ENCODE measurements at places on chromosomes 7 and 10.

GRCh38 chr7:120838281-120838682 lies 19.7 kb downstream of the TSPAN12 start:
- DNase-seq: no peak

- DNase-seq: no peak
Measured at GRCh38 chr10:121511943-121512342, 86.3 kb downstream of the FGFR2 start.

DNA sequence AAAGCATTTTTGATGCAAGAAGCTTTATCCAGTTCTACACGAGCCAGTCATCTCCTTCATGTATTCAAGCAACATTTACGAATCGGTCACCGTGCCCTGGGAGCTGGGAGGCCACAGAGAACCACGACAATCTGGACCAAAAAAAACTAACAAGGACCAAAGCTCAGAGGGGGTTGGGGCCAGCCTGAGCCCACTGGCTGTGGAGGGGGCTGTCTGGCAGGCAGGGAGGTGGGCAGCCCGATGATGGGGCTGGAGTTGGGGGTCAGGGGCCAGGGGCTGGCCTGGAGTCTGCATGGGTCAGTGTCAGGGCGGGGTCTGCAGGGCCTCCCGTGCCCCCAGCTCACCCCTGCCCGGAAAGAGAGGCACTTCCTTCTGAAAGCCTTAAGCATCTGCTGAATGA lies 12.5 kb upstream of the GRIFIN start:
- DNase-seq: no peak

DNA sequence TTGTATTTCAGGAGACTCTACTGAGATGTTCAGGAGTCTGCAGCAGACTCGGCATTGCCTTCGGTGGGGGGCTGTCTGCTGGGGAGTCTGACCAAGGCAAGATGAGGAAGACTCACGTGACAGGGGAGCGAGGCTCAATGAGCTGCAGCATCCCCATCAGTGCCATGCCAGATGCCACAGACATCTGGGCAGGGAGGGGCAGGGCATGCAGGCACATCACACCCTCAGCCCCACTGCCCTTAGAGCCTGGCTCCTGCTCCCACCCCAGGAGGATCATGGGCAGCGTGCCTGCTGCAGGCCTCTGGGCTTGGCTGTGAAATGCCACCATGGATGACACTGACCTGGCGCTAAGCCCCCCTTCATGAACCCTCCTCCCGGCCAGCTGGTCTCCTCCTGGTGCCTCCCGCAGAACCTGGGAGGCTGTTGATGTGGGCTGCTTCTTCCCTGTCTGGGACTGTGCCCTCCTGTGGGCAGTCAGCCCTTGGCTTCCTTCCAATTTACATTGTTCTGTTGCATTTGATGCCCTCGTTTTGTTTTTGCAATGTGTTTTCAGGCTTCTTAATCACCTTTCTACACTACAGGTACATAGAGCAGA lies 235.0 kb downstream of the PAXIP1 start:
- DNase-seq: no peak

- no peak for DNase-seq
Measured at GRCh38 chr10:131448883-131449282, 137.4 kb upstream of the TCERG1L start.

- DNase-seq: no peak
Measured at GRCh38 chr7:141231018-141231792, 157.3 kb downstream of the TMEM178B start.

DNA sequence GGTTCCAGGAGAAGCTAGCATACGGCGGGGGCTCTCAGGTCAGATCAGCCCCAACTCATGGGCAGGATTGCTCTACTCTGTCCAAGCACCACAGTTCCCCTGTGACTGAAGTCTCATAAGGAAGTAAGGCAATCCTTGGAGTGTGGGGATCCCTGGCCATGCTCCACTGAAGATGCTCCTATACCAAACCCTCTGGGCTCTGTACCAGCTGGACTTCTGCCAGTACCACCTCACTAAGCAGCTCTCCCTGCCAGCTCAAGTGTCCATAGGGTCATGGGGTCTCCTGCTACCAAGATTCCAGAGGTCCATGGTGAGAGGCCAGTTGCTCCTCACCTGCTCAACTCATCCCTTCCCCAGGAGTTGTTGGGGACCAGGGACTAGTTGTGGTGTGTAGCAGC lies 355.7 kb upstream of the STEAP1 start:
- no peak for DNase-seq

DNA sequence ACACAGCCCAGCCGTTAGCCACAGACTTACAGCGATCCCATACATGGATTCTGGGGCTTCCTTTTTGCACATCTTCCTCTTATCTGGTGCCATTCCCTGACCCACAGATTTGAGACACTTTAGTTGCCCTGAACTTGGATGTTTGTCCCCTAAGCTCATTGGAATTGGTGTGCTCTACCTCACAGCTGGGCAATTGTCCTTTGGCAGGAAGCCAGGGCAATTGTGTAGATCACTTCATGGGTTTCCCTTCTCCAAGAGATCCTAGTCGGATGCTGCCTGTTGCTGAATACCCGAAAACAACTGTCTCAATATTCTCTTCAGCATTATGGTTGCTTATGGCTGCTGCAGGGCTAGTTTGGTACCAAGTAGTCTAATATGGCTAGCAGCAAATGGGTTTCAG lies 470.7 kb upstream of the MKI67 start:
- DNase-seq: no peak

Data from CD4-positive, alpha-beta T cell treated with Interleukin-6 at 100 ng/mL for 8 hours (primary cell).